M059J (cell line): ENCODE measurements at places on chromosomes 6 and 20. TPM values are rescaled to one million over a fixed set of nuclear protein-coding genes. Genes with fewer than 3 reads are reported as not detected.

GRCh38 chr20:2133318-2134183 lies 31.9 kb downstream of the STK35 start:
- DNase-seq, result peak; percentile 87

- no peak for DNase-seq
Measured at GRCh38 chr20:39123185-39123557, 161.0 kb downstream of the DHX35 start.

DNA sequence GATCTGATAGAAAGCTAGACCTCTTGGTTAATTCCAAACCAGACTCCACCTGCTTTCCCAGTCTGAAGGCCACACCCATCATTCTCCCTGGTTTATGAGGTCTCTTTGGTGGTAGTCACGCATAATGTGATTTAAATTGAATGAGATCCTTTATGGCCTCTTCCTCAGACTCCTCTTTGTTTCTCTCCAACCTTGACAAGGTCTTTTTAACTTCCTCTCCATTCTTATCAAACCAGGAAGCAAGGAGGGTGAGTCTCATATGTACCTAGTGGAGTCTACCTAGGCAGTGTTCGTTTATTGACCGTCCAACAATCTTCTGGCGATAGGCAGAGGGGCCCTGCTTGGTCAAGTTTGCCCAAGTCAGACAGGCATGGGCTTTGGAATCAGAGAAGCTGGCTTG lies 184.2 kb upstream of the LAMP5 start:
- DNase-seq, result no peak

- peak; percentile 81 for DNase-seq
Measured at GRCh38 chr6:41040101-41040939, 1.3 kb upstream of the UNC5CL start.

GRCh38 chr6:2231438-2231837 lies 14.0 kb downstream of the GMDS start:
- peak; percentile 80 for DNase-seq

- DNase-seq, result peak; percentile 75
Measured at GRCh38 chr20:24798930-24799705, 150.0 kb upstream of the CST7 start.

DNA sequence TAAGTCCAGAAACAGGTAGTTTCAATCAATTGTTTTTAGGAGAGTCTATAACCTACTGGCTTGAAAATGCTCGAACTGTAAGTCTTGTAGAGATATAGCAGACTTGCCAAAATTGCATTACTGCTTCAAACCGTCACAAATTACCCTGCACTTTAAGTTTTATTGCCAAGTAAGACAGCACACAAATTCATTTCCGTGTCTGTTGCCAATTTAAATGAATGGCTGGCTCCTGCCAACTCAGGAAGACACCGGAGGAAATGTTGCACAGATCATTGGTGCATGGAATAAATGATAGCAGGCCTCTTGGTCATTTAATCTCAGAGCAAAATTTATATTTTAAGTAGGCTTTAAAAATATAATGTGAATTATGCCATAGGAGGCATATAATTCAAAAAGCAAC lies 438.1 kb downstream of the HACE1 start:
- DNase-seq, result no peak

- peak; percentile 17 for DNase-seq
Measured at GRCh38 chr6:158086504-158087223, 81.4 kb downstream of the SERAC1 start.

KCNK5 gene
- total RNA-seq, result not detected in 2 replicates

PXMP4 gene
- 15.6 and 18.0 TPM in 2 replicates for total RNA-seq

IL17A gene
- not detected in 2 replicates for total RNA-seq

RIMS1 gene
- total RNA-seq, result 0.34 and 0.76 TPM in 2 replicates

ZNF165 gene
- total RNA-seq, result 0.89 and 1.6 TPM in 2 replicates

ZSCAN23 gene
- total RNA-seq, result 8.2 and 16.2 TPM in 2 replicates
